ENCODE measurements at places on chromosomes 1 and 21. TPM values are rescaled to one million over a fixed set of nuclear protein-coding genes. Genes with fewer than 3 reads are reported as not detected.
A peak's percentile ranks its signal among the peaks of the same experiment; 100 is the strongest.

DNA sequence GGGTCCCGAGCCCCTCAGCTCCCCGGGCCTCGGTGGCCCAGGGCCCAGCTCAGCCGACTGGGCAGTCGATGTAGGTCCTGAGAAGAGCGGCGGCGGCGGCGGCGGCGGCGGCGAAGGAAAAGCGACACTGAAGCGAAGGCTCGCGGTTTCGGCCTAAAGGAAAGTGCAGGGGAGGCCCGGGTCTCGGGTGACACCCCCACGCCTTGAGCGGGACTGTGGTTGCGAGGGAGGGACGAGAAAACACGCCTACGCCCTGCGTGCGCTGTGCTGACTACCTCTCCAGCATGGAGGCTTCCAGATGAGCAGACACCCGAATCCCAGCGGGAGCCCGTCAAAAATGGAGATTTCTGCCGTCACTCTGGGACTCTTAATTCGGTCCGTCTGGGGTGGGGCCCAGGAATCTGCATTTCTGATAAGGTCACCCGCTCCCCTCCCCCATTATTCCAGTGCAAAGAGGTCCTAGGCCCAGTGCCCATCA, 31.2 kb downstream of the DNTTIP2 start:
- DNase-seq: peak; percentile 58
- H3K36me3 ChIP-seq: peaks cover 2% of the 10 kb centered on the region
- H3K27me3 ChIP-seq: peaks cover 6% of the 10 kb centered on the region
- peaks cover 28% of the 10 kb centered on the region for H3K4me1 ChIP-seq
- peak overlapping the region; percentile 90 for H3K27ac ChIP-seq

DNA sequence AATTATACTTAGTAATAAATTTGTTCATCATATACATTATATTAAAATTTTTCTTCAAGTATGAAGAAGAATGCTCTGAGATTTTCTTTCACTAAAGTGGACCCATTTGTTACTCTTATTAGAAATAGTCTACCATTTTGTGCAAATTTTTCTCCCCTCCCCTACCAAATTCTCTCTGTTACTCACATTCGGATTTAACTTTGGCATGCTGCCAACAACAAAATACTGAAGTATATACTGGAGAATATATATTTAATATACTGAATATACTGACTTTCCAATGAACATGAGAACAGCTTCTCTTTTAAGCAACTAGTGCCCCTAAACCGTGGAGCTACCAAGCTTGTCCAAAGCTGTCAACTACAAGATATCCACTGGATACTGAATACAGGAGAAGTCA, 57.2 kb downstream of the CENPF start:
- peaks cover 67% of the 10 kb centered on the region for H3K36me3 ChIP-seq
- no peaks in the 10 kb centered on the region for H3K27me3 ChIP-seq
- no peak overlapping the region for H3K27ac ChIP-seq
- no peak for DNase-seq
- H3K4me3 ChIP-seq: no peak overlapping the region

GRCh38 chr1:39590546-39590945, 14.0 kb upstream of the PABPC4 start:
- H3K36me3 ChIP-seq: no peaks in the 10 kb centered on the region
- H3K4me3 ChIP-seq: no peak overlapping the region
- no peak for DNase-seq
- no peak overlapping the region for H3K27ac ChIP-seq
- H3K4me1 ChIP-seq: no peaks in the 10 kb centered on the region
- H3K27me3 ChIP-seq: no peaks in the 10 kb centered on the region

DNA sequence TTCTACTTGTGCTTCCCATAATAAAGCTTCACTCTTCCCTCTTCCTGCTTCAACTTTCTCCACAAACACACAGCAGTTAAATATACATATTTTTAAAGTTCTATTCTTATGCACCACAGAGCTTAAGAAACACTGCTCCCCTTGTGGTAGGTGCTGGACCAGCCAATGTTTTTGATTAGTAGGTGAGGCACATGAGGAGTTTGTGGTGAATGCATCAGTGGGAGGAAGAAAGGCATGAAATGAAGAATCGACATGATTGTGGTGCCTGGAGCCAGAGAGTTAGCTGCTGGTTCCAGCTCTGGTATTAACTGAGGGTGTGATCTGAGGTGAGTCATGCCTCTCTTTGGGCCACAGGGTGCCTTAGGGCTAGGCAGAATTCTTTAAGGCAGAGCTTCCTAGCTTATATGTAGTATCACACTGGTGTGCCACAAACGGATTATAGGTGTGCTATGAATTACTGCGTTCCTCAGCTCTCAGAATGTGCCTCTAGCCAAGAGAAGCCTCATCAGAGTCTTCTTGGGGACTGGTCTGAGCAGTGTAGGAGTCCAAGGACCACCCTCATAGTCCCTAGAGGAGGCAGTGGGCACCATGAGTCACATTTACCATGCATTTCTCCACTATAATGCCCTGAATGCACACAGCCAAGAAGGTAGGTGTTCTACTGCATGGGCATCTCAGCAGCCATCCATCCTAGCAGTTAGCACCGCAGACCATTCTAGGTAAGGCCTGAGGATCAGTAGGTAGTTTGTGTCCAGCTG, 97.4 kb upstream of the SGIP1 start:
- peak overlapping the region; percentile 66 for H3K27ac ChIP-seq
- peaks cover 7% of the 10 kb centered on the region for H3K36me3 ChIP-seq
- no peak overlapping the region for H3K4me3 ChIP-seq
- DNase-seq: peak; percentile 71
- H3K27me3 ChIP-seq: no peaks in the 10 kb centered on the region

DNA sequence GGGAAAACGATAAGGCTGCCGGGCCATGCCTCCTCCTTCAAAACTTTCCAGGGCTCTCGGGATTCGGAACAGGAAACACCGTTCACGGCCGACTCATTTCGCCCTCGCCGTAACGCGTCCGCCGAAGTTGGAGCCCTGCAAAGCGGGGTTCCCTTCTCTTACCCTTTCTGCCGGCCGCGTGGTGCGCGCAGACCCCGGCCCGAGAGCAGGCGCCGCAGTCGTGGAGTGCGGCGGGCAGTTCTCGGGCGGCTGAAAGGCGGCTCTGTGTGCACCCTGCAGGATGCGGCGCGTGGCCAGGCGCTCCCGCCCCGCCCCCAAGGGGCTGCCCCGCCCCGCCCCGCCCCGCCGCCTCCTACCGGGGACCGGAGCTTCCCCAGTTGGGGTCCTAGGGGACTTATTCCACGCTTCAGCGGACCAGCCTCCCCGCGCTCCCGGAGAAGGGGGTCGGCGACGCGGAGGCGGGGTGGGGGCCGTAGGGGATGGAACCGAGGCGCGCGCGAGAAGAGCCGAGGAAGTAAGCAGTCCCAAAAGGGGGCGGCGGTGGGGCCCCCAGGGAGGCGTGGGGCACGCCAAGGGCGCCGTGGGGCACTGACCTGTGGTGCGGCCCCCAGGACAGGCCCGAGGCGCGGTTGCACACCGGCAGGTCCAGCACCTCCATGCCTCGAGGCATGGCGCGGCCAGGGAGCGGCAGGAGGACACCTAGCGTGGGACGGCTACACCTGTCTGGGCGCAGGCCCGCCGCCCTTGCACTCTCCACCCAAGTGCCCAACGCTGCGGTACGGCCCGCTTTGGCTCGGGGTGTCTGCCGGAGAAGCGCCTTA, at the start of gene MCOLN2:
Gene MCOLN2, minus strand, starts transcription at position 268 of the 821 bp plus-strand sequence. Its CDS starts 241 bp downstream, at position 27.
- peaks cover 19% of the 10 kb centered on the region for H3K36me3 ChIP-seq
- DNase-seq: peak; percentile 65
- peak within 1 kb of the TSS; percentile 85 for H3K27ac ChIP-seq
- H3K4me3 ChIP-seq: peak within 1 kb of the TSS; percentile 84

GRCh38 chr21:44279354-44280260, 6.1 kb upstream of the AIRE start:
- H3K4me1 ChIP-seq: no peaks in the 10 kb centered on the region
- H3K27me3 ChIP-seq: no peaks in the 10 kb centered on the region

- no peak overlapping the region for H3K4me3 ChIP-seq
- peaks cover 32% of the 10 kb centered on the region for H3K36me3 ChIP-seq
- peak overlapping the region; percentile 10 for H3K27ac ChIP-seq
Observed at GRCh38 chr1:6035719-6036118, 10.0 kb upstream of the KCNAB2 start.

- no peak overlapping the region for H3K27ac ChIP-seq
- no peak overlapping the region for H3K4me3 ChIP-seq
- H3K27me3 ChIP-seq: peaks cover 3% of the 10 kb centered on the region
- DNase-seq: no peak
- H3K36me3 ChIP-seq: peaks cover 8% of the 10 kb centered on the region
- H3K4me1 ChIP-seq: peaks cover 10% of the 10 kb centered on the region
Observed at GRCh38 chr21:31260790-31261189, 83.3 kb downstream of the TIAM1 start.

Gene BTF3L4
- 43.2 TPM for total RNA-seq

GRCh38 chr1:235021321-235021720, 107.3 kb downstream of the TOMM20 start:
- H3K27me3 ChIP-seq: no peaks in the 10 kb centered on the region
- no peak overlapping the region for H3K27ac ChIP-seq
- H3K4me3 ChIP-seq: no peak overlapping the region
- H3K4me1 ChIP-seq: peaks cover 51% of the 10 kb centered on the region

- DNase-seq: peak; percentile 43
- H3K27me3 ChIP-seq: no peaks in the 10 kb centered on the region
- H3K4me1 ChIP-seq: peaks cover 53% of the 10 kb centered on the region
- H3K4me3 ChIP-seq: peak overlapping the region; percentile 25
- H3K36me3 ChIP-seq: no peaks in the 10 kb centered on the region
Observed at GRCh38 chr21:46605767-46606426, 1.0 kb upstream of the S100B start.

GRCh38 chr1:203985044-203985443, 87.9 kb upstream of the SOX13 start:
- DNase-seq: no peak
- H3K4me1 ChIP-seq: no peaks in the 10 kb centered on the region
- no peaks in the 10 kb centered on the region for H3K27me3 ChIP-seq
- no peak overlapping the region for H3K27ac ChIP-seq
- no peaks in the 10 kb centered on the region for H3K36me3 ChIP-seq
- no peak overlapping the region for H3K4me3 ChIP-seq

All from activated naive CD8-positive, alpha-beta T cell treated with anti-CD3 and anti-CD28 coated beads for 36 hours (primary cell).